ENCODE measurements at places on chromosomes 1 and 21.

- DNase-seq, result no peak
Measured at GRCh38 chr1:21238141-21238800, 52.0 kb downstream of the ECE1 start.

GRCh38 chr1:85459290-85459689 is 5.7 kb downstream of the DDAH1 start:
- no peak for DNase-seq

DNA sequence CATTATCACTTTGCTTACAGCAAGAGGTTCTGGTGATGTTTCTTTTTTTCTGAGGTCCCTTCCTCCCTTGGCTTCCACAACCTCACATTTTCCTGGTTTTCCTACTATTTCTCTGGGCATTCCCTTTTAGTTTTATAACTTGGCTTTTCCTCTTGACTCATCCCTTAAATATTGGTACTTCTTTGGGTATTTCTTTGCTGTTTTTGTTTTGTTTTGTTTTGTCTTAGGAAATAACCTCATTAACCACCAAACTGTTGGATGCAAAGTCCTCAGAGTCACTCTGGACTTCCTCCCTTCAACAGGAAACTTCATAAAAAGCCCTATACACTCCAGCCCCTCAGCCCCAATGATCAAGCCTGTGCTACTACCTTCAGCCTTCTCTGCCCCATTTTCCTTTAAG is 211.1 kb downstream of the DUSP10 start:
- DNase-seq, result no peak

DNA sequence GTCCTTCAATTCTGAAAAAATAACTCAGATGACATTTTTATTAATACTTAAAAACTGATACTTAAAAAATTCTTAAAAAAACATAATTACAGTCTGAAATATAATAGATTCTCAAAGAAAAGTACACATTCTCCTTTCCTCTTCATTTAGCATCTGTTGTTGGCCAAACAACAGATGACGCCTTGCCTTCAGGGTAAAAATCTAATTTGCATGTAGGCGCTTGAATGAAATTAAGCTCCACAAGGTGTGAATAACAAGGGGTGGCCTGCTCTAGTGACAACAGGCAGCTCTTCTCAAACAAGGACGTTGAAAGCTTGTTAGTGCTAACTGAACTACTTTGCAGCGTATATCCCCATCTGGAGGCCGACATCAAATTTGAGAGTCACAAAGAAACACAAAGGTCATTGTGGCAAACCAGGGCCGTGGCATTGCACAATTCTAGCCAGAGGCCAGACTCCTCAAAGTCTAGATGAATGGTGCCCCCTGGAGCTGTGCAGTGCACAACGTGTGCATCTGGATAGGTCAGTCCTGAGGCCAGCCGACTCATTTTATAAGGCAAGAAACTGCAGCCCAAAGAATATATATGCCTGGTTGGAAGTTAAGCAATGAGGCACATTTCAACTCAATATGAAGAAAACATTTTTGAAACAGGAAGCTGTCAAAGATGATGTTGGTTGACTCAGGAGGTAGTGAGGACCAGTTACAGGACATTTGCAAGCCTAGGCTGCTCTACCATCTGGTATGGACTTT is 459.2 kb upstream of the RUNX1 start:
- DNase-seq, result no peak

GRCh38 chr1:111907321-111907720 is 82.1 kb downstream of the KCND3 start:
- no peak for DNase-seq

Data from stimulated activated CD4-positive, alpha-beta T cell treated with anti-CD3 and anti-CD28 coated beads, Interleukin-15, amount 100 ng/mL, for 24 hours (primary cell).